Lower leg skin (tissue), 4 donors: ENCODE measurements at places on chromosomes 2 and 18. TPM values are rescaled to one million over a fixed set of nuclear protein-coding genes. Genes with fewer than 3 reads are reported as not detected.

GRCh38 chr18:27062802-27063201 is 122.3 kb downstream of the CHST9 start:
- DNase-seq, result no peak

DNA sequence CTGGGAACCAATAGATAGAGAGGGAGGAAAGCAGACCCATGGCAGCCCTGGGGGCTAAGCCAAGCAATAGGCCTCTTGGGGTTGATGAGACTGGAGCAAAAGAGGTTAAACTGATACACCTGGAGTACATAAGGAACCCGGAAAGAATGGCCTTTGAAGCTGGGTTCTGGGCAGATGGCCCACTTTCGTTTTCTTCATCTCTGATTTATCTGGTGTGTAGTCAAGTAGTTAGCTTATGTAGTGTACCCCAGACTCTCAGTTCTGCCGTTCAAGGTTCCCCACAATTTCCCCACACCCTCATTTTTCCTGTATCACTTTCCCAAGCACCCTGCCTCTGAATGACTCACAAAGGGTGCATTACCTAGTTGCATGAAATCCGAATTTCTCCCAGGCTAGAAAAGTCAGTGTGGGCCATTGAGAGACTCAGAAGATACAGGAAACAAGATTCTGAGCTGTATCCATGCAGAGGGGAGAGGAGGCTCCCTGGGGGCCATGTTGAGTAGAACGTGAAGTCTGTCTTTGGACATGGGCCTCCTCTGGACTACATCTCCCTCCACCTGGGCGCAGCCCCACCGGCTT is 235.0 kb downstream of the LOXHD1 start:
- DNase-seq, result peak; percentile 39

DNA sequence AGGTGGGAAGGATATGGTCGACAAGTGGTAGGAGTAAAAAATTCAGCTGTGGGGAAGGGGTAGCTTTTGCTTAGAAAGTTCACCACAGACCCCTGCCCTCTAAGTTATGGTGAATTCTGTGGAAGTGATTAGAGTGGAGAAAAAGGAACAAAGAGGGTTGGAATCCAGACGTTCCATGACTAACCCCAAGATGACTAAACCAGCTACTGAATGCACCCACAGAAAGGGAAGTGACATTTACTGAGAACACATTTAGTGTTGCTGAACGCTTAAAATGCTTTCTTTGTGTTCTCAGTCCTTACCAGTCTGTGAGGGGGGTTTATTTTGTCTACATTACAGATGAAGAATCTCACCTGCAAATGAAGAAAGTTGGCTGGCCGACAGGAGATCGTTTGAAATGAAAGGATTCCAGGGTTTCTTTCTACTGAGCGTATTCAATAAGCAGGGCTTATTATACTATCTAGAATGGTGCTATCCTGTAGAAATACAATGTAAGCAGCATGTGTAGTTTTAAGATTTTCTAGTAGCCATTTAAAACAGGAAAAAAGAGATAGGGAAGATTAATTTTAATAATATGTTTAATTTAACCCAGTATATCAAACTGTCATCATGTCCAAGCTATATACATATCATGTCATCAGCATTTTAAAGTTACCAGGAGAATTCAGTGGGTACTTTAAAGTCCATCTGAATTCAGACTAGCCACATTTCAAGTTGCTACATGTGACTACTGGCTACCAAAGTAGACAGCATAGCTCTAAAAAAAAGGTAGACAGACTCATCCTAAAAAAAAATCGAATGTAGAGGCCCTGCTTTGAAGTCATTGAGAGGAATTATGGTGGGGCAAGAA is 60.1 kb downstream of the LIMS1 start:
- no peak for DNase-seq

The SCG2 gene
- 0.17 TPM for total RNA-seq

The WNT10A gene
- total RNA-seq, result 16.3 TPM
